ENCODE measurements at places on chromosomes 5 and 9.

DNA sequence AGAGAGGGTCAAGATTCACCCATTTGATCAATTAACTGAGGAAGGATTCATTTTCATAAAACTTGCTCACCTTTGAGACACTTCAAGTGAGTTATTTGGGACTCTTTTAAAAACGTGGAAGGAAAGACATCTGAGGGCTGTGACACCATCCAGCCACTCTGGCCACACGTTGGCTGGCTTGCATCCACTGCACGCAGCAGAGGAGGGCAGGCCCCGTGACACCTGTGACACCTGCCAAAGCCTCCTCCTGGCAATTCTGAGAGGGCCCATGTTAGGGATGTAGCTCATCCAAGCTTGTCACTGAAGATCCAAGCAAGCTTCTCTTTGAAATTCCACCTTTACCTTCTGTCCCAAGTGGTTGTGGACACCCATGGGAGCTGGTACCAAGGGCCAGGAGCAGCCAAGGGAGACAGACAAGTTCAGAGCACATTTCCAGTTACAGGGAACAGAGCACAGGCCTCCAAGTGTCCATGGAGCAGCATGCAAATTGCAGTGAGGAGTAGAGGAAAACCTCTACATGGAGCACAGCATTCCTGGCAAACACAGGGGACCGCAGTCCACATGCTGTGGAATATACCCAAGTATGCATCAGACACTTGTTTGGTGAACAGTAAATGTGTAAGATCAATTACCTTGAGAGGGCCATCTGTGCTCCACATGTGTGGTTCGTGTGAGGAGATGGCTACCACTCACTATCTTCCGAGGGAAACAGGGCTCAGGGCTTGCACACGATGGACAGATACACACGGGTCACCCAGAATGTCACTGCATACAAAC is 4.8 kb downstream of the PRSS3 start:
- DNase-seq: no peak

DNA sequence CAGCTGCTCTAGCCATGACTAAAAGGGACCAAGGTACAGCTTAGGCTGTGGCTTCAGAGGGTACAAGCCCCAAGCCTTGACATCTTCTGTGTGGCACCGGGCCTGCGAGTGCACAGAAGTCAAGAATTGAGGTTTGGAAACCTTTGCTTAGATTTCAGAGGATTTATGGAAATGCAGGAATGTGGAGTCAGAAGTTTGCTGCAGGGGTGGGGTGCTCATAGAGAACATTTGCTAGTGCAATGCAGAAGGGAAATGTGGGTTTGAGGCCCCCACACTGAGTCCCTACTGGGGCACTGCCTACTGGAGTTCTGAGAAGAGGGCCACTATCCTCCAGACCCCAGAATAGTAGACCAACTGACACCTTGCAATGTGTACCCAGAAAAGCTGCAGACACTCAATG is 624.9 kb upstream of the FTMT start:
- no peak for DNase-seq

GRCh38 chr5:65479527-65479926 is 2.2 kb downstream of the ADAMTS6 start:
- no peak for DNase-seq

GRCh38 chr5:104353371-104353770 is 790.8 kb upstream of the NUDT12 start:
- no peak for DNase-seq

DNA sequence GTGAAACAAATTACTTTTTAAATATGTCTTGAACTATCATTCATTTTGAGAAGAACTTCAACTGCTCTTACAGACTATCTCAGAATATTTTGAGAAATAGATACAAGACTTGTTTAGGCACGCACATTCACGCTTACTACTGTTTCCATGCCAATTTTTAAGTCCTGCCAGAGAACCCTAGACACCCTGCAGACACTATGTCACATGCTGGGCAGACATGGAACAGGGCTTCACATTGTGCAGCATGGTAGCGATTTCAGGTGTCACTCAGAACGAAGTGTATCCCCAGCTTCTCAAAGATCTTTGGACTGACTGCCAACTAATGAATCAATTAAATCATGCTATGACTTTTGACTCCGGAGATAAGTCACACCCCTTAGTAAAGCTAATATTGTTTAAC is 128.7 kb upstream of the SLC27A6 start:
- DNase-seq: no peak

DNA sequence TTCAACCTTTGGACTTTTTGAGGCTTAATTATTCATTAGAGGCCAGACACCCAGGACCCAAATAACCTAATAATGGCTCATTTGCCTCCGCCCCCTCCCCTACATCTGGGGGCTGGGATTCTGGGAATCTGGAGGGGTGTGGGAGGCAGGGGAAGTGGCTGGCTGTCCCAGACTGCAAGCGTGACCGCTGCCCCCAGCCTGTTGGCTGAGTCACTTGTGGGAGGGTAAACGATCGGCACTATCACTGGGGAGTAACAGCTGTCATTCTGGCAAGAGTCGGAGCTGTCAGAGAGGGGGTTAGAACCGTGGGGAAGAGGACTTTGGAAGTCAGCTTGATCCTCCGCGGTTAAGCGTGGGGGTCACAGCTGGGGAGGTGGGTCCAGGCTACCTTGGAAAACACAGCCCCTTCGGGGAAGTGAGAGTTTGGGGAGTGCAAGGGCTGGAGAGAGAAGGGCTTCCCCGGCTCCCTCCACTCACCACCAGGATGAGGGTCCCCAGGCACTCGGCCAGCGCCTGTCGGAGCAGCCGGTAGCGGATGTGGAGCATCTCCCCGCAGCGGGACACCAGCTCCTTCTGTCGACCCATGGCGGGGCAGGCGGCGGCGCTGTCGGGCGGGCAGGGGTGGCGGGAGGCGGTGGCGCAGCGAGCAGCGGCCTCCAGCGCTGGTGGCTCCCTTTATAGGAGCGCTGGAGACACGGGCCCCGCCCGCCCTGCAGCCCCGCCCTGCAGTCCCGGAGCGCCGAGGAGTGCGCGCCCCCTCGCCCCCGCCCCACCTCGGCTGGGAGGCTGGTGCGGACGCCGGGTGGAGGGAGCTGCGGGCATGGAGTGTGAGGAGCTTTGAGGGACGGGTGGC is at the start of gene AQP3:
Gene AQP3 (minus strand): TSS at position 648 of the 853 bp plus-strand sequence. CDS start 63 bp downstream, at position 585.
- DNase-seq: peak; percentile 81

DNA sequence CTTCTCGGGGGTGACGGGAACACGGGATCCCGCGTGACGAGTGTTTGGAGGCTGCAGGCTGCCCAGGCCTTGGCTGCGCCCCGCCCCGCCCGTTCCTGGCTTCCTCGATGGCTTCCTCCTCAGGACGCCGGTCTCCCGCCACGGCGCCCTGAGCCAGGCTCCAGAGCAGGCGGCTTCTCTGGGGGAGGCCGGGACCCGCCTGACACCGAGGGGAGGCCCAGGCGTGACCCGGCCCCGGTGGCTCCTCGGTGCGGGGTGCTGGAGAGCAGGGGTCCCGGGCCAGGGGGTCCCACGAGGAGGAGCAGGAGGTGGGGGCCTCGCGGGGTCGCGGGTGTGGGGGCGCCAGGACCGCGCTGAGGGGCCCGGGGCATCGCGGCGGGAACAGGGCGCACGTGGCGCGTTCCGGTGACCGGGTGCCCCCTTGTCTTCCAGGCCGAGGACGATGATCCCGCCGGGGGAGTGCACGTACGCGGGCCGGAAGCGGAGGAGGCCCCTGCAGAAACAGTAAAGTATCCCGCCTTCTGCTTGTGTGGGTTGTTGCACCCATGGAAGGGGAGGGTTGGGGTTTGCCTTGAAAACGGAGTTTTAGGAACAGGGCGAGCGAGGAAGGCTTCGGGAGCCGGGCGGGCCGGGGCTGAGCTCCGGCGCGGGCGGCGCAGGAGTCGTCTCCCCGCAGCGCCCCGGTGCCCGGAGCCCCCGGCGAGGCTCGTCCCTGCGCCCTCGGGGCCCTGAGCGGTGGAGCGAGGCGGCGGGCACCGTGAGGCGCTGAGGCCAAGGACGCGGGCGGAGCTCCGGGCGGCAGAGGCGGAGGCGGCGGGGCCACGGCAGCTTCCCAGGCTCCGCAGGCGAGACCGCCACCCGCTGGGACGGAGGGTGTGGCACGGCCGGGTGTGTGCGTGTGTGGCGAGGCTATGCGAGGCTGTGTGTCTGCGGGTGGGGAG is 22.2 kb downstream of the AHRR start:
- DNase-seq: no peak

GRCh38 chr5:59317774-59318205 is 575.7 kb downstream of the PDE4D start:
- DNase-seq: no peak

DNA sequence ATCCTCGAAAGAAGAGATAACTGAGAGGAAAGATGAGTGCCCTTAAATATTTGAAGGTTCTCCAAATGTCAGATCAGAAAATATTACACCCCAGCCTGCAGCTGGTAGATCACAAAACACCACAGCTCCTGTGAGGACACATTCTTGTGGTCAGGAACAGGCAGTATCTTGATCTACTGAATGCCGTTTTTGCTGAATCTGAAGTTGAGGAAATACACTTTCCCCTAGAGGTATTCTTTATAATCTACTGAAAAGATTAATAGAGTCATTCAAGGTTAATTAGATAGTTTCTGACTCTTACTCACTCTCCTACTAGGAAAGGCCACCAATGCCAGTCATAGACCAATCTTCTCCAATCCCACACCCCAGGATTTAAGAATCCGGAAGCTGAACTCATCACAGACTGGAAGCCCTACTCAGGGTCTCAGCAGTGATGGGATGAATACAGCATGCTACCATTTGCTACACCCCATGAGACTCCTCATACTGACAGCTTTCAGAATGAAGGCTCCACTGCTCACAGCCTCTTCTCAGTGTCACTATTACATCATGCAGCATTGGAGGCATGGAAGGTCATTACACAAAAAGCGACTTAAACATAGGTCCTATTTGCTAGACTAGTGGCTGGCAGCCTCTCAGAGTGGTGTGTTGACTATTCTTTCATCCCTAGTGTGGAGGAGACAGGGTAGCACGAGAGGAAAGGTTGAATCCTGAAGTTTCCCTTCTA is 143.9 kb upstream of the SLC1A3 start:
- DNase-seq: no peak

- DNase-seq: no peak
These were observed 264.7 kb upstream of the NR4A3 start for GRCh38 chr9:99556998-99557397.

DNA sequence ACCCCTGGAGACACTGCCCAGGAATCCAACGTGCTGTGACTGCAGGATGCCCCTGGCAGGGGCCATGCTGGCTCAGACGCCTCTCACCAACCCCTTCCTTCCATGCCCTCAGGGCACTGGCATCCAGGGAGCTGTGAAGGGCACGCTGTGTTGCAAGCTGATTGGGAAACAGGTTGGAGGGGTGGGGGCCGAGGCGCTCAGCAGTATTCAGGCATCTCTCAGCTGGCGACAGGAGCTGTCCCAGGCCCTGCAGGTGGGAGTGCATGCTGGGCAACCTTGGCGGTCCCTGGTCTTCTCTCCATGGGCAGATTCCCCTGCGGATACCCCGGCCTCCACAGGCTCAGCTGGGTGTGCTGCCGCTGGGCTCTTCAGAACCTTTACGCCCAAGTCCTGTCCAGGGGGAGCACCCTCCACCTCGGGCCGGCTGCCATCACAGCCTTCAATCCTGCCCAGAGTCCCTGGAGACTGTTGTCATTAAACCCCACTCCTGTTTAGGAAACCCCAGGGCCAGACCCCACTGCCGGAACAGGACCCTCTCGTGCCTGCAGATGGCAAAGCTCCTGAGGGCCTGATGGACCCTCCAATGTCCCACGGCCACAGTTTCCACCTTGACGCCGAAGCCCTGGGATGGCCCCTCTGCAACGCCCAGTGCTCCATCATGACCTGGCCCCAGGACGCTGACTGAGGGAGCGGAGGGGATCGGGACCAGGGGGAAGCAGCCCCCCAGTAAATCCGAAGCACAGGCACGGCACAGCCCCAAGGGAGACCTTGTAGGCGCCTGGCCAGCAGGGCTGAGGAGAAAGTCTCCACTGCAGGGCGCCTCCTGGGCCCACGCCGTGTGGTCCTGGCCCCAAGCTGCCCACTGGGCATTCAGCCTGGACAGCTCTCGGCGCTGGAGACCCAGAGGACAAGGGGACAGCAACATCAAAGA is 9.3 kb downstream of the TPPP start:
- DNase-seq: no peak

DNA sequence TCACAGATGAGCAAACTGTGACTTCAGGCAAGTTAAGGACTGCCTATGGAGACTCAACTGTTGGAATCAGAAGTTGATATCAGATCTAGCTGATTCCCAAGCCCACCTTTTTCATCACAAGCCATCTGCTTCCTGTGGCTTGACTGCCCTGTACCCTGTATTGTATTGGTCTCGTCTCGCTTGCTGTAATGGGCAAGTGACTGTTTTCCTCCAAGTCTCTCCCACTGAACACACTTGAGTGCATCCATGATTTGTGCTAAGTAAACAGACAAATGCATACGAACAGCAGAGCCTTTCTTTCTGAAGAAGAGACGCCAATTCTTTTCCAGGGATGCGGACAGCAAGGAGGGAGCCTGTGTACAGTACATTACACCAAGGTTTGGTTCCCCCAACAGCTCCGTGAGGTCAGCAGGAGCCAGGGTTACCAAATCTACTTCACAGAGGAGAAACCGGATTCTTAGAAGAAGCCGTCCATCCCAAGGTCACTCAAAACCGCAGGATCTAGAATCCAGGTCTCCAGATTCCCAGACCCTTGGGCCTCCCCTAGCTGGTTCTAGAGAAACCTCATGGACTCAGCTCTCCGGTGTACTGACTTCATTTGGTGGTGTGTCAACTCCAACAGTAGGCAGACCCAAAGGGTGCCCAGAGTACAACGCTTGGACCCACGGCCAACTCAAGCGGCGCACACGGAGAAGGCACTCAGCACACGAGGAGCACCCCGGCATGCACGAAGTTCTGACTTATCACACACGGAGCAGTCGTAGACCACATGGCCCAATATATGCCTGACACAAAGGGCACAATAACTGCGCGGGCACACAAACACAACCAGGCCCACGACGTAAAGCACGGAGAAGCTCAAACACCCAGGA is 1.1 kb downstream of the BAG1 start:
- DNase-seq: no peak

GRCh38 chr9:136550439-136551289 is 4.8 kb upstream of the NOTCH1 start:
- peak; percentile 70 for DNase-seq

GRCh38 chr5:123868267-123868666 is 356.3 kb downstream of the CSNK1G3 start:
- DNase-seq: no peak

- no peak for DNase-seq
These were observed 290.1 kb downstream of the EFNA5 start for GRCh38 chr5:107380654-107381053.

DNA sequence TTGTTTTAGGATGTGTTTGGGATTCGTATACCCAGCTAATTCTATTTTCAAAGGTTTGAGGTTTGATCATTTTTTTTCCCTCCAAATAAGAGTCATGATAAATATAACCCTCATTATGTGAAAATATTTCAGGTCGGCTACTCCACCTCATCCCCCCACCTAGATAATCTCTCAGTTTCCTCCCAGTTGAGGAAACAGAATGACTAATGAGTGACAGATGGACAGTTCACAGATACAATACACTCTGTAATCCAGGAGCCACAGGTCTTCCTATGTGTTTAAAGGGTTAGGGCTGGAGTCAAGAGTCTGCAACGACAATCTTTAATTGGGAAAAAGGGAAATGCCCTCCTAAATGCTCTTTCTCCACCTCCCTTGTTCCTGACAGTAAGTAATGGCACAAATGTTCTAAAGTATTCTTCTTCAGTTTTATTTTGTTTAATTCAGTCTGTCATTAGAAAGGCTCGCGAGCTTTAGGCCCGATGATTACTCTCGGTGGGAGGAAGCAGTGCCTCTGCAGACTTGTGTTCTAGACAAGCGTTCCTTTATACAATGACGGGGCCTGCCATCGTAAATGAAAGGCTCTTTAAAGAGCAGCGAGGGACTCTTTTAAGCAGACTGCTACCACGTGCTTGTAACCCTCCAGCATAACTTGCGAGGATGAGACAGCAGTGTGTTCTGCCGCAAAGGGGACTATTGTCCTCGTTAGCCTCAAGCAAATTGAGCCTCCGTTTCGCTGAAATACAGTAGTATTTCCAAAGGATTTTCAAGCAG is 69.0 kb downstream of the MEF2C start:
- no peak for DNase-seq

All from D721Med (cell line).